ENCODE measurements at places on chromosomes 2 and 18. TPM values are rescaled to one million over a fixed set of nuclear protein-coding genes. Genes with fewer than 3 reads are reported as not detected.

IL36A gene
- 0.34 TPM for total RNA-seq

OSR1 gene
- total RNA-seq: not detected

IL36RN gene
- total RNA-seq: not detected

NCL gene
- total RNA-seq: 1,329 TPM

CNRIP1 gene
- not detected for total RNA-seq

SKA1 gene
- 23.6 TPM for total RNA-seq

CDK5R2 gene
- total RNA-seq: not detected

RNF152 gene
- total RNA-seq: 0.21 TPM

HNMT gene
- total RNA-seq: not detected

ZSWIM2 gene
- not detected for total RNA-seq

LIPG gene
- 0.59 TPM for total RNA-seq

UGT1A4 gene
- not detected for total RNA-seq

HYCC2 gene
- 20.1 TPM for total RNA-seq

CSRNP3 gene
- total RNA-seq: not detected

TEX51 gene
- total RNA-seq: not detected

DNA sequence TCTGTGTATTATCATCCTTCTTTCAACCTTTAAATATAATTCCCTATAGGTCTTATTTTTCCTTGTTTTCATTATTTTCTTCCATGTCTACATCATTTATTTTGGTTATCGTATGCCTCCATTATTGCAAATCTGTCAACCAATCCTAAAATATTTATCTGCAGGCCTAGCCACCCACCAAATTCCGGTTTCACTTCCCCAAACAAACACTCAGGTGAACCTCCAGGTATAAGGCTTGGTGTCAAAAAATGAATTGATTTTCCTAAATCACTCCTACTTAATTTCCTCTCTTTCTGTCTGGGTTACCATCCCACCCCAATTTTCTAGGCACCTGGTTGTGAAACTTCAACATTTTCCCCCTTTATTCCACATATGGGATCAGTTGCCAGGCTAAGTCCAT lies 111.9 kb upstream of the LINC00305 start:
- no peak for DNase-seq

GRCh38 chr2:86249579-86250391 lies 50.5 kb downstream of the MRPL35 start:
- DNase-seq: no peak

- no peak for DNase-seq
These were observed 1077.3 kb upstream of the TMEFF2 start for GRCh38 chr2:193272011-193272410.

DNA sequence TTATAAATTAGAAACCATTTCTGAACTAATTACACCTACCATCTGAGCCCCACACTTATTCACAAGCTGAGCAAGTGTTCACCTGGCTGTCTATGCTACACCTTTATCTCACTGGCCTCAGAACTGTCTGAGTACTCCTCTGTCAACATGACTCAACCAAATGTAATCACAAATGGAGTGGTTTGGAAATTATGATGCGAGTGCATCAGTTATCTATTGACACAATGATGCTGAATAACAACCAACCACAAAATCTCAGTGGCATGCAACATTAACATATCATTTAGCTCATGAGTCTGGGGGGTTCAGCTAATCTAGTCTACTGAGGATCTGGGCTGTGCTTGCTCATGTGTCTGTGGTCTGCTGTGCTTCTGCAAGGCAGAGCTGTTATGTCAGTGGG lies 184.2 kb upstream of the NXPH2 start:
- no peak for DNase-seq

- DNase-seq: no peak
These were observed 85.5 kb upstream of the GLI2 start for GRCh38 chr2:120650022-120650644.

GRCh38 chr2:174492963-174493431 lies 6.2 kb upstream of the GPR155 start:
- DNase-seq: peak; percentile 52

DNA sequence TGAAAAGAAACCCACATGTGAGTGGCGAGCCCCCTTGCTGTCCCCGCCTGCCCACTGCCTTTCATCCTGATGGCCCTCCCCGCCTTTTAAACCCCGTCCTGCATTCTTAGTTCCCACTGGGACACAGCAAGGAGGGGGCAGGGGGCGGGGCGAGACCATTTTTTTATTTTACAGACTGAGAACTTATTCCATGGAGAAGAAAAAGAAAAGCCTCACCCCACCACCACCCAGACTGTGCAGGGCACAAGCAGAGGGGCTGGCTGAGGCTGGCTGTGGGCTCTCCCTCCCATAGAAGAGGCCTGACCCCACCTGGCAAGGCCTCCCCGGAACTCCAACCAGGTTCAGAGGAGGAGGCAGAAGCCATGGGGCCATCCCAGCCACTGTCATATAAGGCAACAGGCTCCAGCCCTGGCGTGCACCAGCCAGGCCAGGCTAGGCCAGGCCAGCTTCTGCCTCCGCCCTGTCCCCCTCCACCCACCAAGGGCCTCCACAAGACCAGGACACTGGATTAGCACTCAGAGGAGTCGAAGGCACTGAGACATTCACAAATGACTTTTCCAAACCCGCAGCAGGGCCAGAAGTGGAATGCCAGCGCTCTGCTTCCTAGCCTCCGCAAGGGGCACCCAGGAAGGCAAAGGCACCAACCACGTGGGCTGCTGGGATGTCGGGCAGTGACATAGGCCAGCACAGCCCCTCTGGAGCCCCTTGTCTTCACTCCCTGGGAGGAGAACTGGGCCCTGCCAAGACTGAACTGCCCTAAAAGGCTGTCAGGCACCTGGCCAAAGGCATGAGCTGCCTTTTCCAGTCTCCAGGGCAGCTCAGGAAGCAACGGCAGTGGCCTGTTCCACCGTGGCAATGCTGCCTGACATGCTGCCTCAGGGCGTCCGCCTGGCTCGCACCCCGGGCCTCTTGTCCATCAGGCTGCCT lies 37.5 kb upstream of the SEMA4C start:
- no peak for DNase-seq

GRCh38 chr2:203450561-203450960 lies 84.5 kb downstream of the RAPH1 start:
- no peak for DNase-seq

GRCh38 chr2:213166109-213166508 lies 14.7 kb upstream of the IKZF2 start:
- DNase-seq: no peak

DNA sequence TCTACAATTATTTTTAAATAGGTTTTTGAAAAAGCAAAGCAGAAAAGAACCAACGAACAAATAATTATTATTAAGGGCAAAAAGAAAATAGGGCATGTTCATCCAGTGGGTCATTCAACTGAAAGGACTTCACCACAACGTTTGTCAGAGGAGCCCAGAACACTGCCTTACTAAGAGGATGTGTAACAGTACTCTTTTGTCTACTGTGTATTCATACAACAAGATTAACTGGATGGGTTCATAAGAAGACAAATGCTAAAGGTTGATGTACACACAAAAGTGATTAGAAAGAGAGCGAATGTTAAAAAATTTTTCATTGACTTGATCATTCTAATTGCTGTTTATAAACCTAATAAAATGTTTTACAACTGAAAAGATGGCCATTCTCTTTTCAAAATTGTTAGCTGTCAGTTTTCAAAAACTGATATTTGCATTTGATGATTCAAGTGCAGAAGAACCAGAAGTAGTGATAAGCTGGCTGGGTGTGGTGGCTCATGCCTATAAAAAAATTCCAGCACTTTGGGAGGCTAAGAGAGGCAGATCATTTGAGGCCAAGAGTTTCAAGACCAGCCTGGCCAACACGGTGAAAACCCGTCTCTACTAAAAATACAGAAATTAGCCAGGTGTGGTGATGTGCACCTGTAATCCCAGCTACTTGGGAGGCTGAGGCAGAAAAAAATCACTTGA lies 33.1 kb downstream of the MGAT4A start:
- no peak for DNase-seq

GRCh38 chr2:6072276-6072675 lies 380.1 kb downstream of the SOX11 start:
- DNase-seq: no peak

GRCh38 chr2:144382849-144383248 lies 137.1 kb downstream of the ZEB2 start:
- no peak for DNase-seq

DNA sequence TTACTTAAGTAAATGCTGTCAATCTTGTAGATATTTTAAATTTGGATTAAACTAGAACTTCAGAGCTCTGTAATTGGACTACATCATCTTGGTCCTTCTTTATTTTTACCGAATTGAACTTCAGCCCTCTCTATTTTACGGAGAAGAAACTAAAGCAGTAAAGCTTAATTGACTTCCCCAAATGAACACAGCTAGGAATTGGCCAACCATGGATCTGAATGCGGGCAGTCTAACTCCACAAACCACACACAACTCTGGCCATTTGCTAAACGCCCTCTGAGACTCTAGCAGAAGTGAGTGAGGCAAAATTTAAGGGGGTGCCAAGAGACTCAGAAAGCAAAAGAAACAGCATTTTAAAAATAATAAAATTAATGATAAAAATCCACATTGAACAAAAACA lies 86.3 kb upstream of the KCTD1 start:
- no peak for DNase-seq

- no peak for DNase-seq
These were observed 190.7 kb upstream of the RBBP8 start for GRCh38 chr18:22742409-22742808.

GRCh38 chr18:49041435-49042245 lies 90.9 kb upstream of the SMAD7 start:
- no peak for DNase-seq

GRCh38 chr2:234680688-234681619 lies 184.1 kb upstream of the ARL4C start:
- DNase-seq: no peak

DNA sequence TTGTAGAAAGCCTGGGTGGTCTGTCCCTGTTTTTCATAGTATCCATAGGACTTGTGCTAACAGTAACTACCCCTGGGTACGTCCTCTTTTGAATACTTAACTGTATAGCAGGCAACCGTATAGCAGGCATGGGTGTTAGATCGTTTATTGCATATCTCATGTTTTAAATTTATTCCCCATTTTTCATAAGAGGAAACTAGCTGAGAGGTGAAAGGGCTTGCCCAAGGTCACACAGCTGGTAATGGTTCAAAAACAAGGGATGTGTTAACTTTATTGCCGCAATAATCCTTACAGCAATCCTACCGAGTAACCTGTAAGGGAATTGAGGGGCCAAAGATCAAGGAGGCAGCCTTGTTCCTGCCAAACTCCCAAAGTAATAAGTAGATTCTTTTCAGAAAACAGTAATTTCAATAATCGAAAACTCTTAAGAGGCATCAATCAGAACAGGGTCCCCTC lies 990 bp upstream of the MGAT4A start:
- no peak for DNase-seq

DNA sequence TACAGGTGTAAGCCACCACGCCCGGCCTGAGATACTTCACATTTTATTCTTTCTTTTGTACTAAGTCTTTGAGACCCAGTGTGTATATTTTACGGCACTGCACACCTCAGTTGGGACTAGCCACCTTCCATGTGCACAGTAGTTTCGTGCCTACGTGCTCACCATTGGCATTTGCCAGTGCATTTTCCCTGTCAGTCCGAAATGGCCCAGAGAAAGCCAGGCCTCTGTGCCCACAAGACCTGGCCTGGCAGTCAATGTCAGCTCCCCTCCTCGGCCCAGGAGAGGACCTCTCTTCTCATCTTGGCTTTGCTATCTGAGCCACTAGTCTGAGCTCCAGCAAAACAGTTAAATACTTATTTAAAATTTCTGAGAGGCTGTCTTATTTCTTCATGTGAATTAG lies 147.8 kb upstream of the KLHL29 start:
- DNase-seq: no peak

- no peak for DNase-seq
These were observed 123.6 kb upstream of the CAB39 start for GRCh38 chr2:230589025-230589424.

DNA sequence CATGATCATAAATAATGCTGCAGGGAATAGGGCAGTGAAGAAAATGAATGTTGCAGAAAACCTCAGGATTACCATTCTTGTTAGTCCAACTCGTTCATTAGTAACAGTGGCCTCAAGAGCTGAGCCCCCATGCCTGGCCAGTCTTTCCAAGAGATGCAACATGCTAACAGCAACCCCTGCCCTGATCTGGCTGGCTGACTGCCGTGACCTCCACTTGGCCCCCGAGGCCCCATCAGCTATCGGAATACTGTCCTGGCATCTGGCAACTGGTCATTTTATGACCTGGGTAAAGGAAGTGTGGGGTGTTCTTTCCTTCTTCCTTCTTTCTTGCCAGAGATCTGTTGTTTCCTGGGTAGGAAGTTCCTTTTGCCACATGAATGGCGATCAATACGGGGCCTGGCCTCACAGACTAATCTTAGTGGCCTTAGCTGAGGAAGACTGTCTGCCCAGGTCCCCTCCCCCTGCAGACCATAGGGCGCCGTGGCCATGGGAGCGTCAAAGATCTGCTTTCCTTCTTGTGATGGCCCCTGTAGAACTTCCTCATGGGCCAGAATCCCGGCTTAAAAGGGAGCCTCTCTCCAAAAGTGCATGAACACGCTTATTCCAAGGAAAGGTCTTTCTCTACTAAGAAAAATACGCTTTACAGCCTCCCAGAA lies 10.6 kb upstream of the TRABD2A start:
- no peak for DNase-seq

DNA sequence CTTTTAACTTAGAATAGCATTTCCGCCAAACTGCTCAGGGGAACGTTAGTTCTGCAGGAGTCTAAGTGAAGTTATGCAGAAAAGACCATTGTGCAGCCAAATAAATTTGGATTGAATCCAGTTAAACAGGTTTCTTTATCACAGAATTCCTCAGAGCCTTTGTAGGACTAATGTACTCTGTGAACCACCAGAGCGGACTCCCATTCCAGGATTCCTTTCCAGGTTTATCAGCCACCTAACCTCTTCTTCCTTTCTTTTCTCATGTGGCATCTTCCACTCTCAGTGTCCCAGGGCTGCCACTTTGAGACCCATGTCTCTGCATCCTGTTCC lies 350.4 kb downstream of the TSN start:
- no peak for DNase-seq

DNA sequence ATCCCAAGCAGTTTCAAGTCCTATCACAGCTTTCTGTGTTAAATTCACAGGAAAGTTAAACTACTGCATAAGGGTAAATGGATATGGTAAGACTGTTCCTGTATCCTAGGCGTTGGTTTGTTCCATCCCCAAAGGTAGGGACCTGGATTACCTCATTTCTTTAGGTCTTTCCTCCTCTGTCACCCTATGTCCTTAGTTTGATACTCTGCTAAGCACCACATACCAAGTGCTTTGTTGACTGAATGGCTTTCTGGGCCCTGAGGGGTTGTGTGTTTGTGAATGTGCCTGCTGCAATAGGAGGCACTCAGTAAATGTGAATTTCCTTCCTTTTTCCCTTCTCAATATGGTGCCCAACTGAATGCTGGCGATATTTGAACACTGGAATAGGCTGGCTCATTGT lies 7.8 kb downstream of the NOSTRIN start:
- no peak for DNase-seq

GRCh38 chr2:169478339-169478738 lies 955 bp upstream of the BBS5 start:
- no peak for DNase-seq

- DNase-seq: no peak
These were observed 386.2 kb downstream of the PTH2R start for GRCh38 chr2:208792766-208793165.

Data from activated T-helper 2 cell treated with anti-CD3 and anti-CD28 coated beads, Interferon-gamma antibody, Interleukin-2, Interleukin-4, amounts not matched to agents 10 μg/mL and 5 μg/mL and 100 μg/mL, durations not matched to agents 14 hours and 24 hours and 36 hours (primary cell).